ENCODE measurements at places on chromosomes 5 and 9.

DNA sequence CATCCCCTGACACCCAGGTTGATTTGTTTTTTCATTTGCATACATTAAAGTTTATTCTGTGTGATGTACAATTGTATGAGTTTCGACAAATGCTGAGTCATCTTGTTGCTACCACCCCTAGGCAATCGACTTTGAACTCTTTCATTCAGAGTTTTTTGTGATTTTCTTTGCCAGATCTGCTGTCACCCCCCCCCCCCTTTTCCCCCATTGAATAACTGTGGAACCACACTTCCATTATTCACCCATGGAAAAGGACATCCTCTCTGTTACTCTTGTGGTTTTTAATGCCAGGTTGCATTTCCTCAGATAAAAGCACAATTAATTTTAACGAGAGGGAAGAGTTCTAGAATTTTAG is 13.7 kb upstream of the FAM120AOS start:
- peak; percentile 32 for DNase-seq

- DNase-seq: no peak
These were observed 20.3 kb upstream of the TMEM174 start for GRCh38 chr5:73152411-73153388.

DNA sequence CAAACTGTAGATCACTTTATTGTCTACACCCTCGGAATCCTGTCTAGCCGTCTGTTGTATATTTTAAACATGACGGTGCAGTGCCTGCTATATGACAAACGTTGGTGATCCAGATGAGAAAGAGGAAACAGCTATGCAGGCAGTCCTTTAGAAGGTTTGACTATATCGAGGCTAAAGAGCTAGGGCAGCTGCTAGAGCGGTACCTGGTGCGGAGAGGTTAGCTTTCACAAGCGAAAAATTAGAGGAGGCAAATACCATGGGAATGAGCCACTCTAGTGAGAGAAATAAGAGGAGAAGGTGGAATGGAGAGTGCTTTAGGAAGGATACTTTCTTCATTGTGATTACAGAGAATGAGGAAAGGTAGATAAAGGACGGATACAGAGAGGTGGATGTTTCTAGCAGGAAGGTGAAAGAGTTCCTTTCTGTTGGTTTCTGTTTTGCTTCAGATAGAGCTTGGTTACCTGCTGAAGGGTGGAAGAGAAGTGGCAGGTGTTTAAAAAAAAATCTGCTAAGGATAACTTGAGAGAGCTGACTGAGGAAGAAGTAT is 959 bp upstream of the FBXL17 start:
- peak; percentile 14 for DNase-seq

DNA sequence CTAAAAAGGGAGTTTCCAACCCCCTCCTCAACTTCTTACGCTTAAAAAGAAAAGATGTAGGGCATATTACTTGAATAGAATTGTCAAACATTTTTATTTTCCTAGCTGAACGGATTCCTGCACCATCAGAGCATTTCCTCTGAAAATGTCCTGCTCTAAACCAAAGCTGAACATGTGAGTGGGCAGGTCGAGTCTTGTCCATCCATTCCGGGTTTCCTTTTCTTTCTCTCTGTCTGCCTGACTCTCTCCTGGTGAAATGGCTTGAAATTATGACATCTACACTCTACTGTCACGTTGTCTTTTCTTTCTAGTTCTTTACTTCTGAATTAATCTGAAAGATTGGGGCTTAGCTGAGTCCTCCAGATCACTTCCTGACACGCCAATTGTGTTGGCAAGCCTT is 39.2 kb upstream of the PTPN3 start:
- DNase-seq: no peak

- no peak for DNase-seq
These were observed 1590.2 kb downstream of the EFNA5 start for GRCh38 chr5:106080535-106080934.

DNA sequence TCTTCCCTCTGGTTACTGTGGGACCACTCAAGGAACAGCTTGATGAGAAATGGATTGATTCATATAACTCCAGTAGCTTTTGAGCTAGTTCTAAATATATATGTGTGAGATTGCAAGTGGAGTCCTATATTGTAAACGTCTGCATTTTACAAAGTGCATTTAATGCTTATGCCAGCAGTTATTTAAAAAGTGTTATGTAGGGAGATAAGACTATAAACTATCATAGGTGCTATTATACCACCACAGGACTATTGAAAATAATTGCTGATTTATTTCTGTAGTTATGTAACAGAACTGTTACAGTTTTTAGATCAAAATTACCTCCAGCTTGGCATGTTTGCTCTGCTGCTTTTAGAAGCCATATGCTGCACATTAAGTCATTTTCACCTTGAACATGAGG is 36.2 kb downstream of the PTCD2 start:
- no peak for DNase-seq

GRCh38 chr9:129880654-129881546 is 45.6 kb downstream of the USP20 start:
- DNase-seq: no peak

GRCh38 chr5:115402092-115402491 is 105.6 kb upstream of the CCDC112 start:
- no peak for DNase-seq

Measured in activated CD4-positive, alpha-beta T cell treated with anti-CD3 and anti-CD28 coated beads, Interleukin-2, Interleukin-6, amounts not matched to agents 100 ng/mL and 50 ng/mL, durations not matched to agents 16 hours and 8 hours (primary cell).